B cell (primary cell): ENCODE measurements at places on chromosomes 1 and 21.

GRCh38 chr21:39867198-39867650 lies at the start of gene PCP4:
Gene PCP4 (plus strand): TSS chr21:39867438. CDS start chr21:39867502, 64 bp downstream.
- peak; percentile 54 for DNase-seq

DNA sequence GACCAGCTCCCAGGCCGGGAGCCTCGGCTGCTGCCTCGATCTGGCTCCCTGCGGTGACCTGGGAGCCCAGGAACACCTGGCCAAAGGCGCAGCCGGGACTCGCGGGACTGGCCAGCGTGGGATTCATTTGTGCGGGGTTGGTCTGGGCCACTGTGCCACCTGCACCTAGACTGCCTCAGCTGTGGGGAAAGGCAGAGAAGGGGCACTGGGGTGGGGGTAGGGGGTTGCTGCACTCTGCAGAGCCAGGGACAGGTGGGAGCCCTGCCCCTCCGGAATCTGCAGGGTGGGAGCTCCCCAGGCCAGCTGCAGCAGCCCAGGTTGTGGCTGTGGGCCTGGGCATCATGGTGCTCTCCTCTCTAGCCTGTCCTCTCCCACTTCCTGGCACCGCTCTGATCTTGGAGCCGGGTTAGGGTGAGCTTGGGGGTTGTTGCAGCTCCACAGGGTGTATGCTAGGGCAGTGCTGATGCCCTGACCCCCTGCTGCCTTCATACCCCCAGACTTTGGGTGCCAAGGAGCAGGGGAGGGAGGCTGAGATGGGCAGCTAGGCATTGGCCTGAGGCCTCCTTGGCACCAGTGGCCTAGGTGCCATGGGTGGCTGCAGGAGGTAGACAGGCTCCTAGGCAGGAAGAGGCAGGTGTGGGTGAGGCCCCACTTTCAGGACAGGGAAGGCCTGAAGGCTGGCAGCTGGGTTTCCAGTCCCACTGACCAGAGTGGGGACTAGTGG lies 57.5 kb upstream of the ETV3 start:
- DNase-seq, result no peak

- no peak for DNase-seq
Measured at GRCh38 chr1:218967836-218968235, 205.8 kb upstream of the LYPLAL1 start.

DNA sequence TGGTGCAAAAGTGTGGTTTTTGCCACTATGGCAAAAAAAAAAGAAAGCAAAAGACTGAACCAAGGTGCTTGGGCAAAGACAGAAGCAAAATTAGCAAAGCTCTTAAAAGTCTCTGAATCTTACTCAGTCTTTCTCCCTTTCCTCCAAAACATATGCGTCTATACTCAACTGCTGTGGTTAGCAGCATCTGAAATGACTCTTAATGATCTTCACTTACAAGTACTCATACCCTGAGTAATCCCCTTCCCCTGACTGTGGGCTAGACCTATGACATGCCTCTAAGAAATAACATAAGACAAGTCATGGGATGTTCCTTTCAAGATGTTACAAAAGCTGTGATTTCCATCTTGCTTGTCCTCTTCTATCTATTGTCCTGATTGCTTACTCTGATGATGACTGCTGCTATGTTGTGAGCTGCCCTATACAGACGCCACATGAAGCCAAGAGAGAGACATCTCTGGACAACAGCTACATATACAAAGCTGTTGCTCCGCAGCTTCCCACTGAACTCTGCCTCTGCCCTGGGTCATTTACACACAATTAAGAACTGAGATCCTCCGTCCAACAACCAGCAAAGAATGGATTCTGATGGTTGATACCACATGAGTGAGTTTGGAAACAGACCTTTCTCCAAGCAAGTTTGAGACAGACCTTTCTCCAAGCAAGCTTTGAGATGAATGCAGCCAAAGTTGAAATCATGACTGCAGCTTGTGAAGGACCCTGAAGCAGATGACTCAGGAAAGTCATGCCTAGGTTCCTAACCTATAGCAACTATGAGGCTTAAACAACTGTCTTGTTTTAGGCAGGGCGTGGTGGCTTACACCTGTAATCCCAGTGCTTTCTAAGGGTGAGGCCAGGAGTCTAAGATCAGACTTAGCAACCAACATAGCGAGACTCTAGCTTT lies 55.2 kb downstream of the PUM1 start:
- no peak for DNase-seq

DNA sequence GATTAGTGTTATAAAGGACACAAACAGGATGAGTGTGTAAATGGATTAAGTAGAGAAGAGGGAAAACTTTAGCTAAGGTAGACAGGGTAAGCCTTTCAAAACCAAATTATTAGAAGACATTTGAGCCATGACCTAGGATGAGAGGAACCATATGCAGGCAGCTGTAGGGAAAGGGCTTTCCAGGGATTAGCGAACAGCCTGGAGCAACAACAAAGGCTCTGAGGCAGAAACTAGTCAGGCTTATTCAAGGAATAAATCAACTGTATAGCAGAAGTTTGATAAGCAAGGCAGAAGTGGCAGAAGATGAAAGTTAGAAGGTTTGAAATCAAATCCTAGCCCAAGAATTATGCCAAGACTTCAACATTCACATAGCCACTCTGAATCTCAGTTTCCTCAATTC lies 21.3 kb downstream of the AIDA start:
- DNase-seq, result no peak

DNA sequence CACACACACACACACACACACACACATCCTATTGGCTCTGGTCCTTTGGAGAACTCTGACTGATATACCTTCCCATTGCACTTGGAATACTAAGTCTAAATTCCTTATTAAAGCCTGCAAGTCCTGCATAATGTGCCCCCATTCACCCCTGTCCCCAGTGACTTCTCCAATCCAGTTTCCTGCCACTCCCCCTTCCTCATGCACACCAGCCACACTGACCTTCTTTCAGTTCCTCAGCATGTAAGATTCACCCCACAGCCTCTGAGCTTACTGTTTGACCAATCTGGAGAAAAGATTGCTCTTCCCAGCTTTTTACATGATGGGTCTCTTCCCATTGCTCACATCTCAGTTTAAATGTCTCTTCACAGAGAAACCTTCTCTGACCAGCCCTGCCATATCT lies 146.6 kb downstream of the TBX15 start:
- no peak for DNase-seq

DNA sequence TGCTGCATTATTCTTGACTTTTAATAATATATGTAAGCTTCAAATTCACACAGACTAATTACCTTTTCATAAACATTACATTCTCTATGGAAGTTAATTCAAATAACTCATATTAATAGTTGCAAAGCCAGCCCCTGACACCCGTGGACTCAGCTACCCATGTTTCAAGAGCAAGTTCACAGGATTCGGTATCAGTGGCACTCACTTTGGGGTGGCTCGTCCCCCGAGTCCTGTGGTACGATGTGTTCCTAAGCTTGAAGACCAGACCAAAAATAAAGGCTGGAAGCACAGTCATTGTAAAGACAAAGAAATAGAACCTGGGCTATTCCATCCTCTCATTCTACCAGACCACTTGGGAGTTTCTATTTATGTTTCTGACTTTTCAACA lies 70.9 kb downstream of the ITPKB start:
- DNase-seq, result no peak

- no peak for DNase-seq
Measured at GRCh38 chr1:110520827-110521226, 1.9 kb upstream of the KCNA10 start.

DNA sequence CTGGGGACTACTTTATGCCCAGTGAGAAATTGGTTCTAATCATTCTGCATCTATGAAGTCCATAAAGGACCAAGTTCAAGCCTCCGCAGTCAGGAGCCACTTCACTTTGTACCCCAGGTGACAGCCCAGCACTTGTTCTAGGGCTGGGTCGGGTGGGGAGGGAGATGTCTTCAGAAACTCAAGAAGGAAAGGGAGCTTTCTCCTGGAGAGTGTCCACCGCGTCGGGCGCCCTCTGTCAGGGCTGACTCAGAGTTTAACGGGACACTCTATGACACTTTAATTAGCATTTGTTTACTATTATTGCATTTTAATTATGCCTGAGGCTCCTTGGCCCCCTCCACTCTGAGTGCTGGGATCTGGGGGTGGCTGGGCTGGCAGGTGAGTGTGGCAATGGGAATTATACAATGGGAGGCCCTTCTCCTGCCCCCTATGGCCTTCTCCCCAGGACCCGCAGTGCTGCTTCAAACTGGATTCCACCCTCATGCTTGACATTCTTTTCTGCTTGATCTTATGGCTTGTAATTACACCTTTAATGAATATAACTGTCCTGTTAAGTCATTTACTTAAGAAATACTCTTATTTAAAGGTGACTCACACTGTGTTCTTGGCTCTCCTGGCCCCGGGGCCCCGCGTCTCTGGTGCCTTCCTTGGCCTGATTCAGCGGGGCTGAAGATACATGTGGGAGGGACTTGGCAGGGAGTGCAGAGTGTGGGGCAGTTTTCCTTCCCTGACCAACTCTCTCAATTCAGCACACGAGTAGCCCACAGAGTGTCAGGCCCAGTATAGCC lies 136.6 kb downstream of the PLXNA2 start:
- no peak for DNase-seq

DNA sequence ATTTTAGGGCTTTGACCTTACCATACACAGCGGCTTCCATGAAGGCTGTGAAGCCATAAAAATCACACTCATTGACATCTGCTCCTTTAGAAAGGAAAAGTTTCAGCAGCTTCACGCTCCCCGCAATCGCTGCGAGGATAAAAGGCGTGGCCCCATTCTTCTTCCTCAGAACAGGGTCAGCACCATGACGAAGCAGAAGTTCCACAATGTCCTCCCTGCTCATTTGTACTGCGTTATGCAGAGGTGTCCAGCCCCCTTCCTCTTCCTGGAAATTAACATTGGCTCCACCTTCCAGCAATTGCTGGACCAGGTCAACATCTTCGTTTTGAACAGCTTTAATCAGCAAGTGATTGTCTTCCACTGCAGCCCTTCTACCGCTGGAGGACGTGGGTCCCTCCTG lies 2.7 kb downstream of the RNASEL start:
- DNase-seq, result no peak

DNA sequence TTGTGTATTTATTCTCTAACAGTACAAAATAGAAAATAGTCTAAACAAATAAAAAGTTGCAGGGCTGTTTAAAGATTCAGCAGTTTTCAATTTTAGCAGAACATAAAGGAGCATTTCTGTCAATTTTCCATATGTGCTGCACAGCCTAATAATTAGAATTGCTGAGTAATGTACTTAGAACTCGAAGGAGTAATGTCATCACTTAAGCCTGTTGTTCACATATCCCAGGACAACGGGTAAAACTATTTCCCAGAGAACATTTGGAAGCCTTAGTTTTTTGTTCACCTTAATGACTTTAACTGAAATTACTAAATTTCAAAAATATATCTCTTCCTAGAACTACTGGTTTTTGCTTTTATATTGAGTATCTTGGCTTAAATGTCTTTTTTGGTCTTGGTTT lies 81.6 kb downstream of the ZP4 start:
- no peak for DNase-seq

DNA sequence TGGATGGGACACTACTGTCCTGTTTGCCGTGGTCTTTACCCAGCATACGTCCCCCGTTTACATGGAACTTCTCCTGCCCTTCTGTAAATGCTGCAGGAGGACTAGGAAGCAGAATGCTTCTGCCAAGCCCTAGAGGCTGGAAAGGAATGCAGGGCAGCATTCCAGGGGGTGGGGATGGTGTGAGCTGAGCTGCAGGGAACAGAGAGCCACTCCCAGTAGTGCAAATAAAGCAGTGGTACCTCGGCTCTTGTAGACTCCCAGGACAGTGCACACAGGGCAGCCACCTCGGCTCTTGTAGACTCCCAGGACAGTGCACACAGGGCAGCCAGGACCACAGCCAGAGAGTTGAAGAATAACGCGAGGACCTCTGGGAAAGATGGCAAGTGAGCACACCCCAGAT lies 35.4 kb downstream of the PTPRU start:
- DNase-seq, result no peak

DNA sequence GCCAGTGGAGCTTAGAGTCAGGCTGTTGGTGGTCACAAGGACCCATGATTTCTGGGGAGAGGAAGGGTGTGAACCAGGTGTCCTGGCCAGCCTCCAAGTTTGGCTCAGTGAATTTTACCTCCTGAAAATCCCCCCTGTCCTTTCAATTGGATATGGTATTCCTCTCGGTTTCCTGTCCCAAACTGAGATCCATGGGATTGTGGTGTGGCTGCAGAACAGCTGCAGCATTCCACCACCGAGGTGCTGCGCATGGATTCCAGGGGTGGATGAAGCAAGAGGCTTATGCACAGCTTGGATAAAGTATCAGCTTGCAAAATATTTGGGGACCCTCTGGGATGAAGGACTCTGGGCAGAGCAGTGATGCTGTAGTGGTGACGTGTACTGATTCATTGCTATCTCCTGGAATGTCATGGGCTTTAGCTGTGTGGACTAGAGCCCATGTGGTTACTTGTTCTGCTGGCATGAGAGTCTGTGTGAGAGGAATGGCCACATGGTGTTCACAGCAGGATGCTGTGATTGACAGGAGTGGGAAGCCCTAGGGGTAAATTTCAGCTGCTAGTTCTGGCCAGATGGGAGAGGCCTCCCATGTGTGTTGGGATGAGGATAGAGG lies 148.7 kb upstream of the SPAG17 start:
- DNase-seq, result no peak

- no peak for DNase-seq
Measured at GRCh38 chr1:209797978-209798639, 7.8 kb downstream of the IRF6 start.

DNA sequence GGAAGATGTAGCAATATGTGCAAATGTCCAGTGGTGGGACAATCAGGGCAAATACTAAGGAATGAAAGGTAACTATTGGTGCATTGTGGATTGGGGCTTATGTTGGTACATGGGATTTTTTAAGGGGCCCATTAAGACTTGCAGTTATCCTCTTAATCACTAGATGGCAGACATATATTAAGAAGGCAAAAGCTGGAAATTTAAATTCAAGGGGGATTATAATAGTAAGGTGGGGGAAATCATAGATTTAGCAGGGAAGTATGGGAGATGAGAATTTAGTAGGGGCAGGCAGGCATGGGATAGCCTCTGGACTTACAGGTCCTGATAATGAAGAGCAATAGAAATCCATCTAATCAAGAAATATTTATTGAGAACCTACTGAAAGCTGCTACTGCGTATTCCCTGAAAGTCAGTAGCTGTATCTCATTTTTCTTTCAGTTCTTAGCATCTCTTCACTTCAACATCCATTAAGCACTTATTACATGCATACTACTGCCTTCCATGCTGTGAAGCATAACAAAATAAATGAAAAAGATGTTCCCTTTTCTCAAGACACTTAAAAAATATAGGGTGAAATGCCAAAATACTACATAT lies 251.8 kb downstream of the CRB1 start:
- DNase-seq, result peak; percentile 27

GRCh38 chr21:45049714-45050344 lies 24.6 kb upstream of the ADARB1 start:
- DNase-seq, result no peak

- no peak for DNase-seq
Measured at GRCh38 chr1:27906759-27907158, 28.0 kb upstream of the SMPDL3B start.

- DNase-seq, result no peak
Measured at GRCh38 chr1:206971029-206971655, 882 bp upstream of the FCAMR start.

GRCh38 chr1:39214714-39214997 lies 10.2 kb downstream of the MACF1 start:
- DNase-seq, result no peak
